ENCODE measurements at places on chromosomes 2 and 18.

- DNase-seq: no peak
Observed at GRCh38 chr2:185643434-185643833, 95.2 kb upstream of the FSIP2 start.

GRCh38 chr2:15038366-15039364 lies 406.1 kb downstream of the LRATD1 start:
- no peak for DNase-seq

- no peak for DNase-seq
Observed at GRCh38 chr2:236001854-236002253, 166.3 kb downstream of the GBX2 start.

GRCh38 chr2:138274421-138275291 lies 226.9 kb upstream of the SPOPL start:
- no peak for DNase-seq

DNA sequence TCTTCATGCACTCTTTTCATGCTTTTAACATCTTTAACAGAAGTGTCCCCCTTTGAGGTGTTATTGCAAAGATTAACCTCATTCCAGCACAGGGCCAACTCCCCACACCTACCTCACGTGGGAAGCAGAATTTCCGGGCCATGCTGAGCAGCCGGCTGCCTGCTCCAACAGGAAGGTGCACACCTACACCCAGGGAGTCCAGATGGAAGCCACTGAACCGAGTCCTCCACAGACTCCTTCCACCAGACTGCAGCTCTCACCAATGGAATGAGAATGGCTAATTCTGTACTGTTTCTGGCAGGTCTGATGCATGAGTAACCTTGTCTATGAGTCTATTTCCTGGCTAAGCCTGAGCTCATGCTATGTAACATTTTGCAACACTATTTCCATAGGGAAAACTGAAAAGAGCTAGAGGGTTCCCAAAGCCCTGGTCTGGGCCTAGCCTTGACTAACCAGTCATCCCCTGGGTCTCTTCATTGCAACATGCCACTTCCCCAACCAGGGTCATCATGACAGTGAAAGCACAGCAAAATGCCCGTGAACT lies 11.0 kb downstream of the ERFE start:
- DNase-seq: no peak

- DNase-seq: no peak
Observed at GRCh38 chr2:59398081-59398480, 1155.4 kb downstream of the BCL11A start.

DNA sequence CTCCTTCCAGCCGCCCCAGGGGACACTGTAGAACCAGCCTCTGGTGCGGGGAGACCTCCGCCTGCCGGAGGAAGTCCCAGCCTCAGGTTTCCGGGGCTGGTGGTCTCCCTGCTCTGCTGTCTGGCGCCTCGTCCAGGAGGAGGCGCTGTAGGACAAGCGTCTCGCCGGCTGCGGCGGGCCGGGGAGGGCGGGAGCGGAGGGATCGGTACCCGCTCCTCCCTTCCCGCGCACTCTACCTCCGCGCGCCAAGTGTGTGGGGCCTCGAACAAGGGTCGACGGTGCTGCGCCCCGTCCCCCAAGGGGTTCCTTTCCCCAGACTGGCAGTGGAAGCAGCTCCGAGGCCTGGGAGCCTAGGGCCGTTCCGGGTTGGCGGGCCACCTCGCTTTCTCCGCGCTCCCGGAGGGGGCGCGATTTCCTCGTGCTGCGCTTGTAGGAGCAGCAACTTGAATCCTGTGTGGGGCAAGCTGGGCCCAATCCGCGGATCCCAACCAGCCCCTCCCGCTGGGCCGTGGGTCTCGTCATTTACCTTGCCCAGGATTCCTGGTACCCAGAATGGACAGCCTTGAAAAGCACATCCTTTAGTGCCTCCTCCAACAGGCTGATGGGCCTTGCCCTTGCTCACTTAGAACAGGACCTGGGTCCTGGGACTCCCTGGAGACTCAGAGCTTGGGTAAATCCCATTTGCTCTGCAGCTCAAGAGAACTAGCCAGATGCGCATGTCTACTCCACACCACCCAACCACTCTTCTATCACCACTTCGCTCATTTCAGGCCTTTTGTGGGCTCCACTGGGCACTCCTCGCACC lies 10.6 kb upstream of the HOXD4 start:
- peak; percentile 80 for DNase-seq

GRCh38 chr2:144015036-144015435 lies 504.9 kb downstream of the ZEB2 start:
- DNase-seq: no peak

DNA sequence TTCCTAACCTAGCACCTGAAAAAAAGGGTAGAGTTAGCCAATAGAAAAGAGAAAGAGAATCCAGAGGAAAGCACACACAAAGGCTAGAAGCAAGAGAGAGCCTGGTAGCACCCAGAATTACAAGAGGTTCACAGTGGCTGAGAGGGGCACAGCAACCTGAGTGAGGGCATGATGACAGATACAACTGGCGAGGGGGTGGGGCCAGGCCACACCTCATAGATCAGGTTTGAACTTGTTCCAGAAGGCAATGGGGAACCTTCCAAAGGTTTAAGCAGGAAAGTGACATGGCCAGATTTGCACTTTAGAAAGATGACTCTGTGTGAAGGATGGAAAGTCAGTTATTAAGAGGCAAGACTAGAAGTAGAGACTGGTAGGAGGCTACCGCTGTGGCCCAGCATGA lies 148.0 kb downstream of the TTC32 start:
- DNase-seq: no peak

DNA sequence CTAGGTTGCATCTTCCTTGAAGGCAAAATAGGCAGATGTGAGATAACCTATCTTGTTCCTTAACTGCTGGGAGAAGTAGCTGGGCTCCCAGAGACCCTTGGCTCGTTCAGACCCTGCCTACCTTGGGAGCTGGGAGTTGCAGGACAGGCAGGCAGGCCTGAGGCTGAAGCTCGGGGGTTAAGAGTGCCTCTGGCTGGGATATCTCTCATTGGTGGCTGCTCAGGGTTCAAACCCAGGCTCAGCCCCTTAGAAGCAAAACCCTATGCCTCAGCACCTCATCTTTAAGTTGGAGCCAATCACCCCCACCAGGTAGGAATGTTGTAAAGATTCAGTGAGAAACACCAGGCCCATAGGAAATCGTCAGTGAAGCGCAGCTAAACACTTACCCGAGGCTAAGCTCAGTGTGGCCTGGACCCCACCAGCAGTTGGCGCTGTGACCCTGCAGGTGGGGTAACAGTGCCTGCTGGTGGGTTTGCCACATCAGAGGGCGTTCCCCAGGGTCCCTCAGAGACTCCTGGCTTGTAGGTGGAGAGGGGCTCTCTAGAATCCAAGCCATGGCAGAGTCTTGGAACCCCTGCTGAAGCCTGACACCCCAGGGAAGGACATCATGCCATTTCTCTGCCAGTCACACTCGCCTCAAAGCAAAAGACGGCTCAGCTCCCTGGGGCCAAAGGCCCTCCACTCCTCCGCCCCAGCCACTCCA lies 54.6 kb upstream of the GPR17 start:
- peak; percentile 11 for DNase-seq

- DNase-seq: no peak
Observed at GRCh38 chr18:13643261-13643751, 83.1 kb downstream of the FAM210A start.

- no peak for DNase-seq
Observed at GRCh38 chr2:20549691-20550348, 101.1 kb downstream of the HS1BP3 start.

DNA sequence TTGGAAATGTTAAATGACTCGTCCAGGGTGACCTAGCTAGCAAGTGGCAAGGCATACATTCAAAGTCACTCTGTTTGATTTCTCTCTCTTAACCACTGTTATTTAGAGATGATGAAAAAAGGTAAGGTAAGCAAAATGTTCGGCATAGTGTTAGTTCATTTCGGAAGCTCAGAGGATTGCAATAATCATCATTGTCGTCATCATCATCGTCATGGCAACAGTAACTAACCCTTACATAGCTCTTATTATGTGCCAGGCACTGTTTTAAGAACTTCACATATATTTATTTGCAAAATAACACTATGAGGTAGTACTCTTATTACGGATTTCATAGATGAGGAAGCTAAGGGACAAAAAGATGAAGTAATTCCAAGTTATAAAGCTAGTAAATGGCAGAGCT lies 292.7 kb upstream of the CXCR4 start:
- DNase-seq: no peak

DNA sequence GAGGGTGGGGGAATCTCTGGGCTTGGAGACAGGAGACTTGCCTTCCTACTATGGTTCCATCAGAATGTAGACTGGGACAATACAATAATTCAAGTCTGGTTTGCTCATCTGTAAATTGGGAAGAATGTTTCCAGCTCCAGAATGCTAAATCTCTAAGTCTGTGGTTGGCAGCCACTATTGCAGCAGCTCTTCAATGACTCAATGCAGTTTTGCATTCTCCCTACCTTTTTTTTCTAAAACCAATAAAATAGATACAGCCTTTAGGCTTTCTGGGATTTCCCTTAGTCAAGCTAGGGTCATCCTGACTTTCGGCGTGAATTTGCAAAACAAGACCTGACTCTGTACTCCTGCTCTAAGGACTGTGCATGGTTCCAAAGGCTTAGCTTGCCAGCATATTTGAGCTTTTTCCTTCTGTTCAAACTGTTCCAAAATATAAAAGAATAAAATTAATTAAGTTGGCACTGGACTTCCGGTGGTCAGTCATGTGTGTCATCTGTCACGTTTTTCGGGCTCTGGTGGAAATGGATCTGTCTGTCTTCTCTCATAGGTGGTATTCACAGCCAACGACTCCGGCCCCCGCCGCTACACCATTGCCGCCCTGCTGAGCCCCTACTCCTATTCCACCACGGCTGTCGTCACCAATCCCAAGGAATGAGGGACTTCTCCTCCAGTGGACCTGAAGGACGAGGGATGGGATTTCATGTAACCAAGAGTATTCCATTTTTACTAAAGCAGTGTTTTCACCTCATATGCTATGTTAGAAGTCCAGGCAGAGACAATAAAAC lies 6.5 kb downstream of the TTR start:
- DNase-seq: no peak

DNA sequence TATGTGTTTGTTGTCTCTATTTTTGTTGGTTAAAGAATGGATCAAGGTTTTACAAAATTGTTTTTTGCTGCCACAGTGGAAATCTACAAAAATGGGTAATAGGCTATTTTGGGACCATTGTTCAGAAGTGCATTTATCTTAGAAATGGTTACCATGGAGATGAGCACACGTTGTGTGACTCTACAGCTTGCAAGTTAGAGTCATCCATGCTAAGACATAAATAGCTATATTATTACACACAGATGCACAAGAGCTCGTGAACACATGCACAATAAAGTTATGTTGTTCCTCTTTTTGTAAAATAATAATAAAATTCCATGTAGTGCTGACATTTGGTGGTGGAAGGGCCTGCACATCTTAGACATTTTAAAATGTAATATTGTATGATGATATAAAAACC lies 15.5 kb upstream of the DUSP19 start:
- DNase-seq: no peak

DNA sequence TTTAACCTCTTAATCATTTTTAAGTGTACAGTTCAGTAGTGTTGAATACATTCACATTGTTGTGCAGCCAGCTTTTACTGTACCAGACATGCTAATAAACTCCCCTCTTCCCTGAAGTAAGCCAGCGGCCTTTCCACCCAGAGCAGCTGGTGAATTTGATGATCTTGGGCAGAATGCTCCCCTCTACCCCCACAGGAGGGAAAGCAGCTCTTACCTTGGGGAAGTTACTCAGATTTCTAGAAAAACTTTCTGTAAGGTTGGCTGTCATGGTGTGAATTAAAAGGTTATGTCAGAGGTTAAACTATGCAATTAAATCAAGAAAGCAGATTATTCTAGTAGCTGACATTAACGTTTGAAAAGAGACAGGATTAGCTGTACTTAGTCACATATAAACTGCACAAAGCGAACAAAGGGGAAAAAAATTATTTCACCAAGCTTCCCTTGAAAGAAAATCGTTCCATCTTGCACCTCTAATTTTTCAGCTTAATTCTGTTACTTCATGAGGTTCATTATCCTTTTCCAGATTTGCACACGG lies 398.5 kb upstream of the NRP2 start:
- no peak for DNase-seq
